Aorta (tissue), 5 donors: ENCODE measurements at places on chromosomes 13 and 19. TPM values are rescaled to one million over a fixed set of nuclear protein-coding genes. Genes with fewer than 3 reads are reported as not detected.
A peak's percentile ranks its signal among the peaks of the same experiment; 100 is the strongest.

GRCh38 chr19:44856421-44857083, 10.5 kb downstream of the NECTIN2 start:
- peak; percentile 64 for DNase-seq
- no peaks in the 10 kb centered on the region for H3K4me1 ChIP-seq
- H3K27me3 ChIP-seq: no peaks in the 10 kb centered on the region
- no peak overlapping the region for H3K27ac ChIP-seq
- no peak overlapping the region for H3K4me3 ChIP-seq
- peaks cover 2% of the 10 kb centered on the region for H3K36me3 ChIP-seq

DNA sequence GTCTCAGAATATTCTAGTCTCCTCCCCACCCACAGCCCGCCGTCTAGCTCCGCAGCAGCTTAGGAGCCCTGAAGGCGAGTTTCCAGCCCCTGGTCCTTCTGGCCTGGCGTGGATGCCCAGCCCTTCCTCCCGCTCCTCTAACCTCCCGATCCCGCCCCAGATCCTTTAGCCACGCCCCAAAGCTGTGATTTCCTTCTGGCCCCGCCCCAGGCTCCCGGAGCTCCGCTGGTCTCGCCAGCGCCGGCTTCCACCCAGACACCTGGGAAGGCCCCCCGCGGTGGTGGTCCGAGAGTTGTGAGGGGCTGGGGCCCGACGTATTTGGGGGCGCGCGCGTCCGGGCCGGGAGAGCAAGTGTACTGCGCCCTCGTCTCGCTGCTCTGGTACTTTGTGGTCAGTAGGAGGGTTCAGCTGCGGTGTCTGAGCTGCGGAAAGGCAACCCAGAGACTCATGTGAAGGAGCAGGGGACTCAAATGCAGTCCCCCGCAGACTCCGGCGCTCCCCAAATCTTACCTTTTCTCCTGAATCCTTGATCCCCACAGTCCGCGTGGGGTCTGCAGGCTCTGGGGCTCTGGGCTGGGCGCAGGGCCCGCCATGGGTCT, at the start of gene CGB7:
Gene CGB7, minus strand, starts transcription at position 114 of the 599 bp plus-strand sequence. CDS start 2,374 bp downstream, outside the sequence.
- peak; percentile 82 for DNase-seq
- peak within 1 kb of the TSS; percentile 30 for H3K4me3 ChIP-seq
- H3K4me1 ChIP-seq: no peaks in the 10 kb centered on the region
- H3K27ac ChIP-seq: no peak within 1 kb of the TSS
- H3K36me3 ChIP-seq: no peaks in the 10 kb centered on the region

- no peaks in the 10 kb centered on the region for H3K27me3 ChIP-seq
- H3K36me3 ChIP-seq: no peaks in the 10 kb centered on the region
- no peak for DNase-seq
- no peaks in the 10 kb centered on the region for H3K4me1 ChIP-seq
These were observed 2.8 kb upstream of the ZNF600 start for GRCh38 chr19:52789440-52789839.

- peaks cover 10% of the 10 kb centered on the region for H3K36me3 ChIP-seq
- no peak overlapping the region for H3K27ac ChIP-seq
- H3K4me1 ChIP-seq: no peaks in the 10 kb centered on the region
- DNase-seq: no peak
- H3K27me3 ChIP-seq: no peaks in the 10 kb centered on the region
- no peak overlapping the region for H3K4me3 ChIP-seq
These were observed 22.1 kb downstream of the SPART start for GRCh38 chr13:36323951-36324566.

DNA sequence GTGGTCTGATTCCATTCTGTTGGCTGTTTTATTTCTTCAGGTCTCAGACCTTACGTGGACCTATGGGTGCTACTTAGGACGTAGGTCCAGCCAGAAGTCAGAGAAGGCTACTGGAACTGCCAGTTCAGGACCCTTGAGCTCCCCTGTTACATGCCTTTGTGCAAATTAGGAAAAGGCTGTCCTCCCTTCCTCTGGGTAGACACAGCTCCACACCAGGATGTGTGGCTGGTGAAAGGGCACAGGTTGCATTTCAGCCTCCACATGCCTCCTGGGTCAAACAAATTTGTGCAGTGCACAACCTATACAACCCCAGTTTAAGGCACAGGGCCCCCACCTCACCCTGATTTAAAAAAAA, 43.9 kb upstream of the MAP3K10 start:
- no peak for DNase-seq
- no peaks in the 10 kb centered on the region for H3K4me1 ChIP-seq
- no peaks in the 10 kb centered on the region for H3K36me3 ChIP-seq
- H3K27me3 ChIP-seq: no peaks in the 10 kb centered on the region

DNA sequence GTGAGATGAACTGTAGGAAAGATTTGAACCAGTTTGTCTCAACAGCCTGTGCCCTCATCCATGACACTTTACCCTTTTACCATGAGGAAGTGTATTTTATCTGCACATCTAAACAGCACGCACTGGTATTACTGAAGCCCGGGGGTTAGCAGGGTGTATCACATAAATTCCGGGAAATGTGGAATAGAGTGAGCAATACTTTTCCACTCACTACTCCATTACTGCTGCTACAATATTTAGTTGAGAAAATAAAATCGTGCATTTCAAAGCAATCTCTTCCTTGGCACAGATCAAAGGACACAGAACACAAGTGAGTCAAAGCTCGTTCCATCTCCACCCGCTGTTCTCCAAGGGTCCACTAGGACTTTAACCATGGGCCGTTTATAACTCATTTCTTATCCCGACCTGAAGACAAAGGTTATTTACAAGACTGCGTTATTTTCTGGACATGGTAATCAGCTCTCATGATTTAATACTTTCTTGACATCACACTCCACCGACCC, 35.2 kb downstream of the STK24 start:
- H3K36me3 ChIP-seq: no peaks in the 10 kb centered on the region
- H3K27me3 ChIP-seq: no peaks in the 10 kb centered on the region
- peaks cover 2% of the 10 kb centered on the region for H3K4me1 ChIP-seq
- no peak for DNase-seq

DNA sequence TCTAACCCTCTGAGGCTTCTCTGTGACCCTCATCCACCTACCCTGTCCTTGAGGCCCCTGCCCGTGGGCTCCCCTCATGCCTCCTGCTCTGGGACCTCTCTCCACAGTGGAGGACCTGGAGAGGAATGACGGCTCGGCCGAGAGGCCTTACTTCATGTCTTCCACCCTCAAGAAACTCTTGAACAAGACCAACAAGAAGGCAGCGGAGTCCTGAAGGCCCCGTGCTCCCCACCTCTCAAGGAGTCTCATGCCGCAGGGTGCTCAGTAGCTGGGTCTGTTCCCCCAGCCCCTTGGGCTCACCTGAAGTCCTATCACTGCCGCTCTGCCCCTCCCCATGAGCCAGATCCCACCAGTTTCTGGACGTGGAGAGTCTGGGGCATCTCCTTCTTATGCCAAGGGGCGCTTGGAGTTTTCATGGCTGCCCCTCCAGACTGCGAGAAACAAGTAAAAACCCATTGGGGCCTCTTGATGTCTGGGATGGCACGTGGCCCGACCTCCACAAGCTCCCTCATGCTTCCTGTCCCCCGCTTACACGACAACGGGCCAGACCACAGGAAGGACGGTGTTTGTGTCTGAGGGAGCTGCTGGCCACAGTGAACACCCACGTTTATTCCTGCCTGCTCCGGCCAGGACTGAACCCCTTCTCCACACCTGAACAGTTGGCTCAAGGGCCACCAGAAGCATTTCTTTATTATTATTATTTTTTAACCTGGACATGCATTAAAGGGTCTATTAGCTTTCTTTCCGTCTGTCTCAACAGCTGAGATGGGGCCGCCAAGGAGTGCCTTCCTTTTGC, 10.8 kb upstream of the ILF3 start:
- no peak overlapping the region for H3K4me3 ChIP-seq
- DNase-seq: no peak
- H3K4me1 ChIP-seq: no peaks in the 10 kb centered on the region
- no peak overlapping the region for H3K27ac ChIP-seq
- no peaks in the 10 kb centered on the region for H3K36me3 ChIP-seq

DNA sequence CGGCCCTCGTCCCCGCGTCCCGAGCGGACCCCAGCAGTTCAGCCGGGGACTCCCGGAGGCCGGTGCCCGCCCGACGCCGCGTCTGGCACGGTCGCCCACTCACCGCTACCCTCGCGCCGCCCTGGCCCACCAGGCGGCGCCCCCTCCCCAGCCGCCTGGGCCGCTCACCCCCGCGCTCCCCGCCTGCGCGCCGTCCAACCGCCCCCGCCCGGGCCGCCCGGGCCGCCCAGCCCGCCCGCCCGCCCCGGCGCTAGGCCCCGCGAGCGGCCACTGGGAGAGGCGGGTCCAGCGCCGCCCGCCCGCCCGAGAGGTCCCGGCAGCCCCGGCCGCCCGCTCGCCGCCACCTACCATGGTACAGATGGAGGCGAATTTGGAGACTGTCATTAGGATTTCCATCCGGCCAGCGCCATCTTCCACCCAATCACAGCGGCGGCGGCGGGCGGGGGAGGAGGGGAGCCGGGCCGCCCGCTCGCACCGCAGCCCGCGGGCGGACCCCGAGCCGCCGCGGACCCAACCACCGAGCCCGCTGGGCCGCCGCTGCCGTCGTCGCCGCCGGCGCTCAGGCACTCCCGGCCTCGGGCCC, at the start of gene USP12:
Gene USP12, minus strand, starts transcription at position 568 of the 583 bp plus-strand sequence. Its CDS starts 172 bp downstream, at position 396.
- DNase-seq: peak; percentile 84
- H3K36me3 ChIP-seq: no peaks in the 10 kb centered on the region
- peak within 1 kb of the TSS; percentile 93 for H3K4me3 ChIP-seq
- peaks cover 6% of the 10 kb centered on the region for H3K4me1 ChIP-seq

- no peaks in the 10 kb centered on the region for H3K36me3 ChIP-seq
- H3K4me3 ChIP-seq: no peak overlapping the region
- no peaks in the 10 kb centered on the region for H3K27me3 ChIP-seq
- no peak for DNase-seq
- H3K4me1 ChIP-seq: no peaks in the 10 kb centered on the region
These were observed 426.9 kb upstream of the NBEA start for GRCh38 chr13:34515201-34515600.

DNA sequence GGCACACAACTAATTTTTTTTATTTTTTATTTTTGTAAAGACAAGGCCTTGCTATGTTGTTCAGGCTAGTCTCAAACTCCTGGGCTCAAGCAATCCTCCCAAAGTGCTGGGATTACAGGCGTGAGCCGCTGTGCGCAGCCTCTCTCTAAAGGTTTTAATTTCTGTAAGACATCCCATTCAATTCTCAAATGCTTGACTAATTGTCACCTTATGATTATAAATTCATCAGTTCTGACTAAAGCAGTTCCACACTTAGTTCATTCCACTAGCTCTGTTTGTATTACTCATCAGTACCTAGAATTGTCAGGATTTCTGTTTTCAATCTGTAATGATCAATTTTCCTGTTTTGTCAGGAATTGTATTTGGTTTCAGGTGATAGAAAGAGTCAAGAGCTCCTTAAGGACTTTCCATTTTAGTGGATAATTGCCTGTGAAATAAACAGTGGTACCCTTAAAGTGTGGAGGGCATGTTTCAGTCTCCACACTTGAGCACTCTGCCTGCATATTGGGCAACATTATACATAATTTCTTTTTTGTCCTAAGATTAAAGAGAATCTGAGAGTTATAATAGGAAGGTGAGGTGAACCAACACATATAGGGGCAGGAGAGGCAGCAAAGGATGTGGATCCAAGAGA, 27.6 kb downstream of the GPALPP1 start:
- H3K36me3 ChIP-seq: peaks cover 2% of the 10 kb centered on the region
- H3K27ac ChIP-seq: no peak overlapping the region
- no peaks in the 10 kb centered on the region for H3K4me1 ChIP-seq
- H3K27me3 ChIP-seq: no peaks in the 10 kb centered on the region
- no peak overlapping the region for H3K4me3 ChIP-seq
- DNase-seq: no peak

GRCh38 chr13:24910502-24911132, 146.6 kb downstream of the RNF17 start:
- no peaks in the 10 kb centered on the region for H3K4me1 ChIP-seq
- DNase-seq: no peak
- H3K27me3 ChIP-seq: no peaks in the 10 kb centered on the region

DNA sequence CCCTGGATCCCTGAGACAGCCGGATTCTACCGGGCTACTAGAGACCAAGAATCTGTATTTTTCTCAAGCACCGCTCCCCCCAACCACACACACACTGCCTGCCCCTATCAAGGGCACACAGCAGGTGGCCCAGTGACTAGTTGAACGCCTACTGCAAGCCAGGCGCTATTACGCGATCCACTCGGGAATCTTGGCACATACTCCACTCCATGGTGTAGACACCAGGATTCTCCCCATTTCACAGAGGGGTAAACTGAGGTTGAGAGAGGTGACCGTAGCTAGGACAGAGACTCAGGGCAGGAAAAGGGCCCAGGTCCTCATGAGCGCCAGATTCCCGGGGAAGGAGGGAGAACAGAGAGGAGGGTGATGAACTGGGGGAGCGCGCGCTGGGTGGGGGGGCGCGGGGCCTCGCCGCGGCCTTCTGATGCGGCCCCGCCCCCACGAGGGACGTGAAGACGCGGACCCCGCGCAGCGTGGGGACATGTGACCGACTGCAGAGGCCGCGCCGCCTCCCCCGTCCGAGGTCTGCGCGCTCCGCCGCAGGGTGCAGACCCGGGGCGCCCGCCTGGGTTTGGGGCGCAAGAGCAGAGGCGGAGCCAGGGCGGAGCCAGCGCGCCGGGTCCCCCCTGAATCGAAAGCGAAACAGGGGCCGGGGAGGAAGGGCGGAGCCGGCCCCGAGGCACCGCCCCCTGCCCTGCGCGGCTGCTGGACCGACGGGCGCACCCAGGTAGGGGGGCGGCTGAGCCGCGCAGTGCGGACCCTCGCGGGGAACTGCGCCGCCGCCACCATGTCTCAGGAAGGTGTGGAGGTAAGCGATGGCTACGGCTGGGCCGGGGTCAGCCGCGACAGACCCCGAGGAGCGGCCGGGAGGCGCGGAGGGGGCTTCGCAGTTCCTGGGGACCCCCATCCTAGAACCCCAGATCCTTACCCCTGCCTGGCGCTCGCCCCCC, at the start of gene SHFL:
Gene SHFL, plus strand, starts transcription at position 677 of the 950 bp plus-strand sequence. Its CDS starts 111 bp downstream, at position 788.
- H3K27ac ChIP-seq: peak within 1 kb of the TSS; percentile 90
- peak within 1 kb of the TSS; percentile 91 for H3K4me3 ChIP-seq
- no peaks in the 10 kb centered on the region for H3K36me3 ChIP-seq
- H3K4me1 ChIP-seq: no peaks in the 10 kb centered on the region
- no peaks in the 10 kb centered on the region for H3K27me3 ChIP-seq

GRCh38 chr13:99626461-99627082, 125.3 kb downstream of the TM9SF2 start:
- H3K27me3 ChIP-seq: no peaks in the 10 kb centered on the region
- H3K36me3 ChIP-seq: no peaks in the 10 kb centered on the region
- H3K4me3 ChIP-seq: no peak overlapping the region
- DNase-seq: no peak
- no peak overlapping the region for H3K27ac ChIP-seq

DNA sequence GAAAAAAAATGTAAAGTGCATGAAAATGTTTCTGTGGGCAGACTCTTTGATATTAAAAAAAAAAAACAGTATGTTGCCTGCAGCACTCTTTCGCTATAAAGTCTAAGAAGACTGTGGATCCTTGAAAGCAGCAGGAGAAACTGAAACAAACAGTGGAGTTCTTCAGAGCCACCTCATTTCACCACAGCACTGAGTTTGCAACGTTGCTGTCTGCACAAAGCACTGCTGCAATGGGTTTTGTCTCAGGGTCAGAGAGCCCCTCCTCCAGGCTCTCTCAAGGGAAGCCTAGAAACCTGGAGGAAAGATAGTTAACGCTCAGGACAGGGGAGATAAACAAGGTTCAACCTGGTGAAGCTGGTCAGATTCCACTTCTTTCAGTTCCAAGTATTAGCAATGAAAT, 248.7 kb downstream of the EFNB2 start:
- H3K4me1 ChIP-seq: no peaks in the 10 kb centered on the region
- H3K27ac ChIP-seq: no peak overlapping the region
- H3K4me3 ChIP-seq: no peak overlapping the region
- H3K36me3 ChIP-seq: no peaks in the 10 kb centered on the region
- DNase-seq: no peak

- H3K4me1 ChIP-seq: no peaks in the 10 kb centered on the region
- DNase-seq: no peak
- no peaks in the 10 kb centered on the region for H3K27me3 ChIP-seq
- no peak overlapping the region for H3K4me3 ChIP-seq
- no peaks in the 10 kb centered on the region for H3K36me3 ChIP-seq
These were observed 8.3 kb upstream of the SYCN start for GRCh38 chr19:39212375-39212742.

The WBP4 gene
- 9.9 TPM for polyA plus RNA-seq

The PCDH8 gene
- not detected for polyA plus RNA-seq

The TMEM59L gene
- polyA plus RNA-seq: 8.5 TPM

The FXYD3 gene
- 7.4 TPM for polyA plus RNA-seq
